ENCODE measurements at places on chromosomes 5 and 9.
A peak's percentile ranks its signal among the peaks of the same experiment; 100 is the strongest.

- DNase-seq = no peak
Observed at GRCh38 chr9:74589576-74589975, 92.4 kb downstream of the RORB start.

- DNase-seq = no peak
Observed at GRCh38 chr9:110258690-110259091, 2.4 kb upstream of the TXN start.

DNA sequence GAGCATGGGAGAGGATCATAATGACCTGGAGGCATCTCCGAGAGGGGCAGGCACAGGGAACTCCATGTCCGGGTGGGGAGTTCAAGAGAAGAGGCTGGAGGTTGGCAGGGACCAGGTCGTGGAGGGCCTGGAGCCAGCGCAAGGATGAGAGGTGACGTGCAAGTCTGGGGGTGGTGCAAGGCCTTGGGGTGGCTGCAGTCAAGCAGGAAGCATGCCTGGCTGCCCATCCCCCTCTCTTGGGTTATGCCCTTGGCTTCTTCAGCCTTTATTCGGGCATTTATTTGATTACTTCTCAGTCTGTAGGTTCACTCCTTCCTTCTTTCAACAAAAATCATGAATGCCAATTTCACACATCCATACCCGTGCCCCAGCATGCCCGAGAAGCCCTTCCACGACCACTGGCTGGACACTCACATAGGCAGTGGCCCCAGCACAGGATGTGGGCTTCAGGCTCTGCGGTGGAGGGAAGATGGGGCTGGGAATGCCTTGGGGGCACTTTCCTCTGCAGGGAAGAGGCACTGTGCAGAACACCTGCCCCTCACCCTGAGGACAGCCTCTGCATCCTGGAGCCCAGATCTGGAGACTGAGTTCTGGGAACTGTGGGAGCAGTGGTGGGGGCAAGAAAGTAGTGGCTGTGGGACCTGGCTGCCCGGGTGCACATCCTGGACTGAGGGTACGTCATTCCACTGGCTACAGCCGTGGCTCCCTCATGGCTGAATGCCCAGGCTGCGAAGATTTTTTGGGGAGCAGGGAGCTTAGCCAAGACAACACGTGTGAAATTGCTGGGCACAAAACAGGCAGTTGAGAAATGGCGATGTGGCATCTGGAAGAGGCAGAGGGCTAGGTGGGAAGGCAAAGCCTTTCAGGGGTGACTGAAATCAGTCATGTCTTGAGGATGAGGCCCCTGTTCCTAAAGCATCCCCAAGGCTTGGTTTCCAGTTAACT is 38.6 kb downstream of the CRB2 start:
- DNase-seq = no peak

- DNase-seq = no peak
Observed at GRCh38 chr9:131277287-131277909, 1.1 kb upstream of the FAM78A start.

DNA sequence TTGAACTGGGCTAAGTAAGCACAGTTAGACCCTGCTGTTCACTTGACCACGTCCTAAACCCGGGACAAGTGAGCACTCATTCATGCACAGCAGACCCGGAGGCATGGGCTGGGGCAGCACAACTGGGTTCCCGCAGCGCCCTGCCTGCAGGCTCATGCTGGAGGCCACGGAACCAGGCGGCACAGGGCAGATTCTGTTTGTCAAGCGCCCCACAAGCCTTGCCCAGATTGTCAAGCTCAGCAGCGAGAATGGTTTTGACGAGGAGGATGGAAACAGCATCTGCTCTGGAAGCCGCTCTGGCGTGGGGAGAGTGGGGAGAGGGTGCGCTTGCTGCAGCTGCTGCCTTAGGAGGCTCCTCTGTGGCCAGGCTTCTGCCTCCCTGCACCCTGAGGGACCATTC is 32.7 kb downstream of the PRRT1B start:
- DNase-seq = no peak

DNA sequence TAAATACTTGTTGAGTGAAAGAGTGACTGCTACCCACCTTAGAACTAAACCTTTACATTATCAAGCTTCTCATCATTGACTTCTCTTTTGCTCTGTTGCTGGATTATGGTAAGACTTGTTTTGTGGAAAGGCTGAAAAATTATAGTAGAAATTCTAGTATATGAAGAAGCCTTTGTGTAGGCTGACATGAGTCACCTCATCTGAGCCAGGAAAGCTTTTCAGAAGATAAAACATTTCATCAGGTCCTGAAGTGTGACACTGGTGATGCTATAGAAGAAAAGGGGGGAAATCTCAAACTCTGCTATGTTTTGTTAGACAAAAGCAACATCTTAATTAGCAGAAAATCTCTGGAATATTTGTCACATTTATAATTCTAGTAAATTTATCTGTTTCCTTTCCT is 18.4 kb upstream of the SLC44A1 start:
- DNase-seq = no peak

DNA sequence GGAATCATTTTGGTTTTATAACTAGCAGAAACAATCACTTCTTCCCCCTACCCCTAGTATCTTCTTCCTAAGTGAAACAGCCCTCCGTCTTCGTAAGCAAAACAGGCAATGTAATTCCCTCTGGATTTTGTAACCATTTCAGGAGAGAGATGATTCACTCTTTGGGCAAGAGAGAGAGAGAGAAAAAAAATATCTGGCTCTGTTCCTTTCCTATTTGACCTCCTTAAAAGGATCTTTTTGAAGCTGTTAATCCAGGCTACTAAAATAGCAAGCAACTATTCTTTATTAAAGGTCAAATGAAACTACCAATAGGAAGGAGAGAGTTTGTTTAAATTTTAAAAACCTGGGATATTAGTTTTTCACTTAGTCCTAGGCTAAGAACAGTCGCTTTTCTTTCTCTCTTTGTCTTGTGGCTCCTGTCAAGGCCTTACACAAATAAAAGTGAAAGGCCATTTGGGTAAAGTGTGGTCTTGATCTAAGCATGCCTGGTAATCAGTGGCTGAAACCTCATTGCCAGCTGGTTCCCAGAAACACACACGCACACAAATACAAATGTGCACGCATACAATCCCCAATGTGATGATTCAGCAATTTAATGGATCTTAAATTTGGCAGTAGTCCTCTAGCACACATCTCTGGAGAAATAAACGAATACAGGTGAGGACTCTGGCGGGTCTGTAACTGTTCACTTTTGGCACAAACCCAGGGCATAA is 70.2 kb downstream of the PRUNE2 start:
- DNase-seq = peak; percentile 91

- DNase-seq = no peak
Observed at GRCh38 chr5:170314541-170315095, 17.0 kb upstream of the LCP2 start.

DNA sequence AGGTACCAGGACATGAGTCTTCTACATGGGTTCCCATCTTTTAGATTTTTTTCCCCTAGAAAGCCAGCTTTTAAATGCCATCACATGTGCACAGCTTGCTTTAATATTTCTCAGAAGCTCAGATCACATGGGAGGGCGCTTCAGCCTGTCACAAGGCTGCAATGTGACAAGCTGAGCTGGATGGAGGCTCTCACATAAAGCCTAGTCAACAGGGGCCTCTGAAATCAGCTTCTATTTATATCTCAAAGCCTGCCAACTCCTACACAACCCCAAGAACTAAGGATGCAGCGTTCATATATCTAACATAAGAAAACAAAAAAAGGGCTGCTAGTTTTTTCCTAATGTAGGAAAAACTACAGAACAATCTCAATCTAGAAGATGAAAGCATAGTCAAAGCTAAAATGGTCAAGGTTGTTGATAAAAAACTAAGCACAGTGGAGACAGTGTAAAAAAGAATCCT is 2.3 kb downstream of the ZFAND5 start:
- DNase-seq = peak; percentile 80

- no peak for DNase-seq
Observed at GRCh38 chr9:83956086-83956435, 24.0 kb downstream of the HNRNPK start.

GRCh38 chr5:107805824-107806223 is 135.1 kb upstream of the EFNA5 start:
- no peak for DNase-seq

DNA sequence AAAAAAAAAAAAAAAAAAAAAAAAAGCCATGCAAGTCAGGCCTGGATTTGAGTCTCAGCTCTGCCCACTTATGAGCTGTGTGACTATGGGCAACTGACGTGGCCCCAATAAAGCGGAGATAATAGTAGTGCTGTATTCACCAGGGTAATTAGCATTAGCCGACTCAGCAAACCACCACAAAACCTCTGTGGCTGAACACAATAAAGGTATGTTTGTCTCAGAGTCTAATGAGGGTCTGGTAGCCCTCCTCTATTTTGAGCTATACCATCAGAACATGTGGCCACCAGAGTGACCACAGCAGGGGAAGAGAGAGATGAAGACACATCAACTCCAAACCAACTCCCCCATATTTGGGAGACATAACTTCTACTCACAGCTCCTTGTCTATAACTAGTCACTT is 15.9 kb downstream of the SWI5 start:
- no peak for DNase-seq

DNA sequence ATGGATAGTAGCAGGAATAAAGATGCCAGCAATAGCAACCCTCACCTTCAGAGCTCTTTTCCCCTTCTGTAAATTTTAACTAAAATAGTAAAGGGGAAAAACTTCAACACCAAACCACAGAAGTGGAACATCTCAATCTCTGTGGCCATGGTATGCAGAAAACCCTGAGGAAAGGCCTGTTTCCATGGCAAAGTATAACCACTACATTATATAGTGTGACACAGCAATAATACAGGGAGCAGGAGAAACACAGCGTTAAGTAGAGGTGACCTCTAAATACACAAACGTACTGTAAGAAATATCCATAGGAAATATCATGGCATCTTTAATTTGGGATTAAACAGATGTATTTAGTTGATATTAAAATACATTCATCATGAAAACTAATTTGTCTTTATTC is 106.4 kb downstream of the SLC24A2 start:
- DNase-seq = no peak

- no peak for DNase-seq
Observed at GRCh38 chr9:93422977-93423616, 28.4 kb upstream of the FAM120A start.

DNA sequence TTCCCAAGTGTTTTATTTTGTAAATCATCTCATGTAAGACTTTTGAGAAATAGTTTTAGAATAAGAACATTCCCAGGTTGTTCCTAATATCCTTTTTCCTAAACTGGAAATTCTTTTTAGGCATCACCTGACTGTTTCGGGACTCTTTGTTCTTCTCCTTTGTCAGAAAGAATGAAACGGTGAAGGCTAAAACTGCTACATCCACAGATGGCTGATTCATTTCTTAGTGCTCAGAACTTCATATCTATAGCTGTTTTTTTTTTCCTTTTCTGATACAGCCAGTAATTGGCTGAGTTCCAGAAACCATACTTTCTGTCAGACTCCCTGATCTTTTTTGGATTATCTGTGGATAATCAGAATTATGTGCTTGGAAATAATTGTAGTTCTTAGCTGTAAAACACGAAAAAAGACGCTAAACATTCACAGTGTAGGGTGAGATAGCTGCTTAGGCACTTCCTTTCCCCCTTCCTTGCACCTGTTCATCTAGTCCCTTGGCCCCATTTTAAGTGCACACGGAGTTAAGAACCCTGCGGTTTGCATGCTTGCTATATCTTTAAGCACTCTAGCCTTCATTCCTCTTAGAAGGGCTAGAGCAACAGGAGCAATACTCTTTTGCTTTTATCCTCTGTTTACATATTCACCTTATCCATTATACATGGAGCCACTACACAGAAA is 283.9 kb downstream of the PJA2 start:
- no peak for DNase-seq

DNA sequence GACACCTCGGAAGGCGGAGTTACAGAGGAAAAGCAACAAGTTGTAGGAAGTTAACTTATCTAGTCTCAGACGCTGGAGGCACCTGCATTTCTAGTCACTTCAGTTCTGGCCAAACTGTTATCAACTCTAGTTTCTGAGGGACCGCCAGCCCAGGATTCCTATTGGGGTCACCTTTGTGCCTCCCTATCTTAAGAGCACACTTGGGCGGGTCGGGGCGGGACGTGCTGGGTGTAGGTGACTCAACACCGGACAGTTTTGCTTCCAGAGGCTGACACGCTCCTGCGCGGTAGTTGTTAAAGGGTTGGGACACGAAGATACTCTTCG is 679 bp upstream of the KDM4C start:
- peak; percentile 89 for DNase-seq

- DNase-seq = no peak
Observed at GRCh38 chr5:93331863-93332262, 249.2 kb downstream of the NR2F1-AS1 start.

- DNase-seq = no peak
Observed at GRCh38 chr9:86557918-86558317, 203.7 kb upstream of the TUT7 start.

DNA sequence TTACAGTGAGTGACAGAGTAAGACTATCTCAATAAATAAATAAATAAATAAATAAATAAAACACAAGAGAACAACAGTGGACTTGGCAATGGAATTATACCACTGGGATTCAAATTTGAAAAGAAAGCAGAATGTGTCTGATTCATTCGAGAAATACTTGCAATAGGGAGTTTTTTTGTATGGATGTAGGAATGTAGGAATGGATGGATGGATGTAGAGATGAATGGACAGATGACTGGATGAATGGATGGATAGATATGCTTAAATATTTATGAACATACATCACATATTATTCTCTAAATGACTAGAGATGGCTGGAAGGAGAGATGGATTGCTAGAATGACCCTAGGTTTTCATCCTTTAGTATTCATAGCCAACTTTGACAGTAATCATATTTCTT is 22.0 kb upstream of the CEMIP2 start:
- no peak for DNase-seq

GRCh38 chr9:123225374-123225813 is 43.0 kb downstream of the STRBP start:
- DNase-seq = peak; percentile 72

GRCh38 chr5:138523406-138523805 is 19.6 kb downstream of the ETF1 start:
- no peak for DNase-seq

GRCh38 chr5:145246961-145247744 is 588.0 kb downstream of the PRELID2 start:
- DNase-seq = no peak

DNA sequence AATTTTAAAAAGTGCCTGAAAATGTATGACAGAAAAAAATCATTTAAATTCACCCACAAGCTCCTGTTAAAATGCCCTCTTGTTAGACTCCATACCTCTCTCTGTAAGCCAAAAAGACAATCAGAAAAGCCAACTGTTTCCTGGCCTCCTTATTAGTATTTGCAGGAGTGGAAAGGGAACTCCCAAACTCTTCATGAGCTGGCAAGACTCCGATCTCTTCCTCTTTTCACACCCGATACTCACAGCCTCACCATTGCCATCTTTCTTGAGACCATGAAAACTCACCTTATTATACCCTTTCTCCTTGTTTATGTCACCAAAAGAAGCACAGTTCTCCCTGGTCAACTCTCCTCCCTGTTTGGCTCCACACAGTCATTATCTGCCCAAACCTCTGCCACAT is 197.8 kb downstream of the DMAC1 start:
- no peak for DNase-seq

- DNase-seq = no peak
Observed at GRCh38 chr9:2271426-2271825, 256.3 kb downstream of the SMARCA2 start.

- DNase-seq = no peak
Observed at GRCh38 chr5:74336297-74336696, 304.2 kb downstream of the ENC1 start.
